GM19239 (cell line): ENCODE measurements at places on chromosomes 2 and 18.

GRCh38 chr18:35116784-35117318 is 75.6 kb downstream of the MAPRE2 start:
- DNase-seq: no peak

DNA sequence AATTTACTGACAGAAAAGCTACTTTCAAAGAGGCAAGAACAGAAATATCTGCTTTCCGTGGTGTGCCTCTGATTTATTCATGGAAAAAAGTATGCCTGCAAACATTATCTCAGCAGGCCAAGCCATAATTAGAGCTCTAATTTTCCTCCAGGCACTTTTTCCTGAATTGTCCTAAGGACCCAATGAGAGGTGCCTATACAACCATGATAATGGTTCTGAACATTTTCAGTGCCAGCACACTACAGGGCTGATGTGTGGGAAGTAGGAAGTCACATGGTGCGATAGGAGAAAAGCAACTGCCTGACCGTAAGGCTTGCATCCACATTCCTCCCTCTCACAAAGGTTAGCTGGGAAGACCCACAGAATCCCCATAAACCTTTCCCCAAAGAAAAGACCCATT is 45.9 kb upstream of the EGR4 start:
- DNase-seq: no peak

- DNase-seq: no peak
These were observed 157.8 kb upstream of the DAPL1 start for GRCh38 chr2:158637357-158637756.

- no peak for DNase-seq
These were observed 114.5 kb upstream of the TANK start for GRCh38 chr2:161045726-161046125.

DNA sequence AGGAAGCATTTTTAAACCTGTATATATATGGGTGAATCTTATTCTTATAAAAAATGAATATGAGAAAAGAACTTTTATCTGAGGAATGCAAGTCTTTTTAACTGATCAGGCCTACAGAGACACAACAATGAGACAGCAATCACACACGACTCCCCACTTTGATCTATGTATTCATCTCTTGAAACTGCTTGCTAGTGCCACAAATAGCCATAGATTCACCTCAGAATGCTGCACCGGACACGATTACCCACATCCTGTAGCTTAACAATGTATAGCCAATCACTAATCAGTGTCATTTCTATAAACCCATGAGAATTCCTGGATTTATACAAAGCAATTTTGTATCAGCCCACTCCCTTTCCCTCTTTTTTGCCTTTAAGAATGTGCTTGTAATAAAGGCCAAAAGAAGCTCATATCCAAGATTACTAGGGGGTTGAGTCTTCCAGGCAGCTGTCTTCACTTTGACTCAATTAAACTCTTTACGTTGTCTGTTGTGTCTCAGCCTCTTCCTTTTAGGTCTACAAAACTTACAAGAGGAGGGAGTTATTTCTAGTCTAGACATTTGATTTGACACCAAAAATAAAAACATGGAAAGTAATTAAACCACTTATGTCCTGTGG is 94.9 kb downstream of the MBD2 start:
- no peak for DNase-seq

- no peak for DNase-seq
These were observed 91.6 kb upstream of the MGAT4A start for GRCh38 chr2:98822301-98823164.

DNA sequence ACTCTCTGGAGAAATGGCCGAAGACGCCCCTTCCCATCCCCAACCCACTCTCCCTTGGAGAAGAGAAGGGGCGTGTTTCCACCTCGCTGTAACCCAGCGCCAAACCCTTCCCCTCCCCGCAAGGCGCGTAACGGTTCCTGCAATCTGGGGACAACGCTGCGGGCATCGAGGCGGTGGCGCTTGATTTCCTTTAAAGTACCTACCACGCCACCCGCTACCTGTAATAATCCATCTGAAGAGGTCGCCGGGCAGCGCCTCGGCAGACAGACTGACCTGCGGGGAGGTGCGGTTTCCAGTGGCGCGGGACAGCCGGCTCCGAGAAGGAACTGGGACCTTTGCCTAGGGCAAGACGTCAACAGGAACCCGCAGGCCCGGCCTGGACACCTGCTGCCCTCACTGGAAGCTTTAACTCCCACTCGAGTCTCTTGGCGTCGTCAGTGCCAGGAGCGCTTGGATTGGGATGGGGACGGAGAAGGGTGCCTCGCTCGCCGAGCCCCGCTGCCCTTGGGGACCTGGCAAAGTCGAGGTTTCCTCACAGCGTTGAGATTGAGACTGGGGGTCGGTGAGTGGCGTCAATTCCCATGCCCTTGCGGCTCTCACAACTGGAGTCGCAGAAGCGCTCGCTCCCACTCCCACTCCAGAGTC is at the start of gene CYP1B1:
CYP1B1 (minus strand) TSS at position 645 of the 645 bp plus-strand sequence. CDS start 763 bp downstream, outside the sequence.
- DNase-seq: no peak

- no peak for DNase-seq
These were observed 110.9 kb upstream of the SP3 start for GRCh38 chr2:174076040-174076439.

- DNase-seq: no peak
These were observed 11.6 kb upstream of the LRRFIP1 start for GRCh38 chr2:237615631-237616249.

DNA sequence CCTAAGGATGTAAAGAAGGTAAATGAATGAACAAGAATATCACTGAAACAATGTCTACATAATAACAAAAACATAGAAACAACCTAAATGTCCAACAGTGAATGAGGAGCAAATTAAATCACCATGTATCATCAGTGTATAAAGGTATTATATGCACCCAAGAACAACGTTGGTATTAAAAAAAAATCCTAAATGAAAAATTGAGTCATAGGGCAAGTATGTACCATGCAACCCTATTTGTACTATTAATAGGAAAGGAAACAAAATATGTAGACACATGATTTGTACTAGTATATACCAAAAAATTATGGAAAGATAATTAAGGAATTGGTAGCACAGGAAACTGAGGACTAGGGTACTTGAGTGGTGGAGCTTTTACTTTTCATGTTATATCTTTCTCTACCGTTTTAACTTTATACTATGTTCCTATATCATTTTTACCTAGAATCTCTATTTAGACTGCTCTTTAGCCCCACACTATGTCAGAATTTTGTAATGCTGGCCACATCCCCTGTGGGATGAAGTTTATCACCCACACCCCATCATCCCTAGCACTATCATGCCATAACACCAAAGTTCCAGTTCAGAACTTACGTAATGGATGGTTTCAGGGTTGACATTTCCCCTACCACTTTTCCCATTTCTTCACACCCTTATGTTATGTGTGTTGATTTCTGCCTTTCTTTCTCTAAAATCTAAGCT is 25.6 kb downstream of the IKZF2 start:
- DNase-seq: no peak

GRCh38 chr2:126838716-126838985 is 60.0 kb upstream of the TEX51 start:
- no peak for DNase-seq

GRCh38 chr2:179273461-179273962 is 8.9 kb upstream of the SESTD1 start:
- no peak for DNase-seq
